ENCODE measurements at places on chromosomes 3 and 15.

- DNase-seq = no peak
Observed at GRCh38 chr3:187735383-187735782, 9.9 kb downstream of the BCL6 start.

GRCh38 chr3:142232340-142232739 is 7.0 kb upstream of the GK5 start:
- no peak for DNase-seq

DNA sequence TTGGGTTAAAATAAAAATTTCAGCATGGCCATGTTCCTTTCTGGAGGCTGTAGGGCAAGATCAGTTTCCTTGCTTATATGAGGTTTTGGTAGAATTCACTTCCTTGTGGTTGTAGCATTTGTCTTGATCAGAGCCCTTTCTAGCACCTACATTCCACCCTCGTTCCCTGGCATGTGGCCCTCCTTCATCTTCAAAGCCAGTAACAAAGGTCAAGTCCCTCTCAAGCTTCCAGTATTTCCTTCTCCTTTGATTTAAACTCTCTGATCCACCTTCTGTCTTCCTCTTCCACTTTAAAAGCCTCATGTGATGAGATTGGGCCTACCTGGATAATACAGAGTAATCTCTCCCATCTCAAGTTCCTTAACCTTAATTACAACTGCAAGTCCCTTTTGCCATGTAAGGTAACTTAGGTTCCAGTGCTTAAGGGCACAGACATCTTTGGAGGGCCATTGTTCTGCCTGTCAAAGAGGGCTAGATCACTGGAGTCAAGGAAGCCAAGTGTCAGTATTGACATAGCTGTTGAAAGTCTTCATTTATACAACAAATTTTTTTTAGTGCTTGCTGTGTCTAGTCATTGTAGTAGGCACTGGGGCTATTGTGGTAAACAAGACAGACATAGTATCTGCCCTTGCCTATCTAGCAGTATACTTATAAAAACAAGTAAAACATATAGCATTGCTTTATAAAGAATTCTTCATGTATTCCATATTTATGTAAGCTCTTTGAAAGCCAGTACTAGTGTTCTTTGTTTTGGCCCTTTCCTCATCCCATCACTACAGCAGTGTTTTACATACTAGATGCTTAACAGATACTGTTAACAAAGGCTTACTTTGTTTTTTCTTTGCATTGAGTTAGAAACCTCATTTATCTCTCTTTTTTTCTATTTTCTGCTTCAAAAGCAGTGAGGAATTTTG is 40.7 kb downstream of the GLCE start:
- DNase-seq = no peak

DNA sequence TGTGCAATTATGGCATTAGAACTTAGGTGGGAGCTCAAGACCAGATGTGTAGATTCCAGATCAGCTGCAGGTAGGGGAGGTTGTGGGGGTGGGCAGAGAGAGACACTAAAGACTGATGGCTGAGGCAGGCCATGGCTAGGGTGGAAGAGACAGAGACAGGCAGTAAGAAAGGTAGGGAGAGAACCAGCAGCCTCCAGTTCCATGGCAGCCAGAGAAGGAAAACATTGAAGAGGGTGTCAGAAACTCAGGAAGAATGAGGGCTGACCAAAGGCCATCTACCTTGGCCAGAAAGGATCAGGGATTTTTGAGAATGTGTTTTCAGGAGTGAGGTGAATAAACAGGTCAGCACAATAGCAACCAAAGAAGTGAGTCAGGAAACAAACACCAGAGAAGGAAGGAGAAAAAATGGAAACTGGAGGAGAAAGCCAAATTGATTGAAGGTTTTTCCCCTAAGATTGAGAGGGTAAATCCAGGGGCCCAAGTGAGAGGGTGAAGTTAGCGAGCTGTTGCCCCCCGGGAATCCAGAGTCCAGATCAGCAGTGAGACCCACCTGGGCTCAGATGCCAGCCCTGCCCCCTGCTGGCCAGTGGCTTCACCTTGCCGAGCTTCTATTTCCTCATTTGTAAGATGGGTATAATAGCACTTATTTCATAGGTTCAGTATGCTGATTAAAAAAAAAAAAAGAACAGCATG is 41.0 kb downstream of the ABHD2 start:
- no peak for DNase-seq

DNA sequence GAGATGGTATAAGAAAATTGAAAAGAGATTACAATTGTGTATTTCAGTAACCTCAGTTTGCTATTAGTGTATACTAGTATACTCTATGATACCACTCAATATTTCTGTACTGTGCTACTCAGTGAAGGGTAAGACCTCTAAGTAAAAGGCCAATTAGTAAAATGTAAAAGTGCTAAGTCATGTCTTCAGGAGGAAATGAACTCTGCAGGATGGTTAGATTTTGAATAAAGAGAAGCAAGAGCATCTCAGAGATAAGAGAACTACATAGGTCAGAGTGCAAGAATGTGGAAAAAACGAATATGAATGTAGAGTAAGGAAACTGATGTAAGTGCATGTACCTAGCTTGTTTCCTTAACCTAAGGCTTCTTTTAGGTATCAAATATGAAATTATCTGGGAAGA is 796.6 kb upstream of the GBE1 start:
- no peak for DNase-seq

GRCh38 chr3:38721207-38721772 is 71.8 kb upstream of the SCN5A start:
- DNase-seq = no peak

Measured in smooth muscle cell of the brain vasculature (primary cell).